Hippocampal formation (tissue), 2 donors: ENCODE measurements at places on chromosomes 13 and 19.
A peak's percentile ranks its signal among the peaks of the same experiment; 100 is the strongest.

GRCh38 chr13:63124863-63125262 lies 1709.2 kb upstream of the PCDH20 start:
- DNase-seq, result no peak

DNA sequence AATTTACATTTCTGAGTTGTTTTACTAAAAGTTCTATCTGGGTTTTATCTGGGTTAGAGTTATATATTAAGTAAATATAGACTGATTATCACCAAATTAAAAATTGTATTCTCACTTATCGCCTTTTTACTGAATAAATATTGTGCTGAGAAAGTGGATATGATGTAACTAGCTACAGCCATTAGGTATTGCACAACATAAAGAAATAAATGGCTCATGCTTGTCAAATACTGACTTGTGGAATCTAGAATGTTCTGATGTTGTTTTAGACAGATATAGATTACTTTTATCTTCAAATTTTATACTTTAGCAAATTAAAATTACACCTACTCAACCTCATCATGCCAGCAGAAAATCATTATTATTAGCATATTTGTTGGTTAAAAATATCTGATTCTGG lies 1277.1 kb upstream of the MIR17HG start:
- DNase-seq, result no peak

DNA sequence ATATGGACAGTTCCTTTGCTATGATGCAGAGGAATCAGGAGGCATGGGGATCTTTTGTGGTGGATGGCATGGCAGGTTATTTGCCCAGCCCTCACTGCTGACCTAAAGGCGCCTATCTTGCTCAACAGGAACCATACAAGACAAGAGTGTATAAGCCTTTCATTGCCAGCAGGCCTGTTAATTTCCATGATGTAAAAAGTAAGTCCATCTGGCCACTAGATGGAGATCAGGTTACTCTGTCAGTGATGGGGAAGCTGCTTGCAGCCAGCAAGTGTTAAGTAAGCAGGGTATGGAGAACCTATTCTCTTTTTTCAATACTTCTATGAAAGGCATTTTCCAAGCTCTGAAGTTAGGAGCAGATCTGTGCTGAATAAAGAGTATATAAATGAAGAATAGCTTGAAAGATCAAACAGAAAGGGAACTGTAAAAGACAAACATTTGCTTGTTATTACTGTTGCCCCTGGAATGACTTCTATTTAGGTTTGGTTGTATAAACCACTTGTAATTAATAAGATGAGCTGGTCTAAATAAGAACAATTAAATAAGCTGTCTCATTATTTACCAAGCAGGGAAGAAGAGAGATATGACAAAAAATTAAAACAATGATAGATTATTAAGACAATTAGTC lies 210.9 kb downstream of the RGCC start:
- peak; percentile 89 for DNase-seq

DNA sequence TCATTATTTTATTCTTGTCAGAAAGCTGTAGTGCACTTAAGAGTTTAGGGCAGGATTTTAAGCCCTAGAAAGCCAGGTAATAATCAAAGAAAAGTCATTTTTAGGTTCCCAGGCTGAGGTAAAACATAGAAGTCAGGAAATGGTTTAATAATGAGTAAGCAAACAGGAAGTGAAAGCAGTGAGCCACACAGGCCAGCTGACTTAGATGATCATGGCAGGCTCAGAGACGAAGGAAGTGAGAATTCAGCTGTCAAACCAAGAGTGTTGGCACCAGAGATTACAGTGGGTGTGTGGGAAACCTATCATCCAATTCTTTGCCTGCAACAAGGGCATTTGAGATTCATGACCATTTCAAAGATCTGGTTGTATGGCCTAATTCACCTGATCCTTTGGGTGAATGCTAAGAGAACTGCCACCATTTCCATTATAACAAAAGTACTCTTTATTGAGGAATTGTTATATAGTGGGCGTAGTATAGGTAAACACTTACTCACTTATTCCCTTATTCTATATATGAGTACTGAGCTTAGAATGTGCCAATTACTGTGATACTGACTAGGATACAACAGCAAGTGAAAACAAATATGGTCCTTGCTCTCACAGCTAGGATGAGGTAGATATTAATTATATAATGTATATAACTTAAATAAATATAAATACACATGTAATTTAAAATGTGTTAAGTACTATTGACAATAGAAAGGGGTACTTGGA lies 103.7 kb upstream of the EDNRB start:
- peak; percentile 5 for DNase-seq

- DNase-seq, result no peak
These were observed 23.0 kb downstream of the PLEKHJ1 start for GRCh38 chr19:2212861-2213711.

DNA sequence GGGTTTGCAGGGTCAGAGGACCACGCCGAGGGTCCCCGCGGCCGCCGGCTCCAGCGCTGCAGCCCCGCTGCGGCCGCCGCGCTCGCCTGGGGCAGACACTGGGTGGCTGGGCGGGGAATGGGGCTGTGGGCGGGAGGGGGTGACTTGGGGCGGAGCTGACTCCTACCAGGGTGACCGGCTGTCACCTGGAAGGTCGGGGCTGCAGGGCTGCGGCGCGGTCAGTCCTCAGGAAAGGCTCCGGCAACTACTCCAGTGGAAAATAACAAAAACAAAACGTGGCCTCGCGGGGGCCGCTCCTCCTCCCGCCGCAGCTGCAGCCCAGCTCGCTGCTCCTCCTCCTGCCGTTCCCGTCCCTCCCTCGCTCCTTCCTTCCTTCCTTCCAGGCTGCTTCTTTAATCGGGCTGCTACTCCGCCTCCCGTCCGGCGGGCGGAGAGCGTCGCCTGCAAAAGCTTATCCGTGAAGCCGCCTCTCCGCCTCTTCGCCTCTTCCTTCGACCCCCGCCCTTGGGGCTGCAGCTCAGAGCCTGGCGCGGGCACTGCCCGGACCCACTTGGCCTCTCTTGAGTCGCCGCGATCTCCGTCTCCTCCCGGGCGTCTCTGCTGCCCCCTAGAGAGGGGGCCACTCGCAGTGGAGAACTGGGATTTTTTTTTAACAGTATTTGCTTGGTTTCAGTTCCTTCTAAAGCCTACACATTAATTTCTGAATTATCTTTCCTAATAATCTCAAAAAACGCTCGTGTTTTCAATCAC lies at the start of gene TBC1D4:
Gene TBC1D4 (minus strand): TSS at position 100 of the 750 bp plus-strand sequence. CDS start 402 bp downstream, outside the sequence.
- peak; percentile 69 for DNase-seq

- DNase-seq, result no peak
These were observed 862.6 kb downstream of the DIAPH3 start for GRCh38 chr13:59301174-59301567.

DNA sequence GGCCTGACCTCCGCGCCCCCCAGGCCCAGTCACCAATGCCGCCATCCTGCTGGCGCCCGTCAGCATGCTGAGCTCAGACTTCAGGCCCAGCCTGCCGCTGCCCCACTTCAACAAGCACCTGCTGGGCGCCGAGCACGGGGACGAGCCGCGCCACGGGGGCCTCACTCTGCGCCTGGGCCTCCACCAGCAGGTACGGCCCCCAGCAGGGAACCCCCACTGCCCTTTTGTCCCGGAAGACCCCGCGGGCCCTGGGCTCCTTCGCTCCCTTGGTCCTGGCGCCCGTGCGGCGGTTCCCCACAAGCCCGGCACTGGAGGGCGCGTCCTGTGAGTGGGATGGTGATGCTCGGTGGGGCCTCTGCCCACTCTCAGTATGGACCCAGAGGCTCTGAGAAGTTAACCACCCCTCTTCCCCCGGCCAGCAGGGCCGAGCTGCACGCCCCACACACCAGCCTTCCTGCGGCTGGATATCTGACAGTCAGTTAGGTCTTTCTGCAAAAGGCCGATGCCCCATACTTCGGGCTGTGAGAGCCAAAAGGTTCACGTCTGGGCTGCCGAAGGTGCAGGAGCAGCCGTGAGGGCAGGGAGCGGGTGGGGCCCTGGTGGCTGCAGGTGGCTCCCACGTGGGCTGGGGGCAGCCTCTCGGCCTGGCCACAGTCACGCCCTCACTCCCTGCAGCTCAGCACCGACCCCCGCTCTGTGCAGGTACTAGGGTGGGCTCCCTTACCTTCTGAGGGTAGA lies 8.0 kb downstream of the WDR18 start:
- DNase-seq, result no peak

- no peak for DNase-seq
These were observed 45.2 kb upstream of the SLC7A1 start for GRCh38 chr13:29640665-29641064.
